GM13977 (cell line): ENCODE measurements at places on chromosomes 16 and 17.

DNA sequence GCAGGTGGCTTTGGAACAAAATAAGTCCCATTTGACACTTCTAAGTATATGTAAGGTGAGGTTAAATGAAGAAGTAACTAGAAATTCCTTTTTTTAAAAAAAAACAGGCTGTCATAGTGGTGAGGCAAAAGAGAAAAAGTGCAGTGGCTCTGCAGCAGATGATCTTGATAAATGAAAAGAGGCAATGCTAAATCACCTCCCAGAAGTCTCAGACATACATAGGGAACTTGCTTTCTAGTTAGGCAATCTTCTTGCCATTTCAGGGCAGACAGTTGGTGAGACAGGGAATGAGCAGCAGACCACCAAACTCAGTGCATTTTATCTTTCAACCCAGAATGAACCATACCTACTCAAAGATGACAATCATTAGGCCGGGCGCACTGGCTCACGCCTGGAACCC, 90.8 kb downstream of the MYO1D start:
- DNase-seq = no peak

GRCh38 chr16:66275775-66276428, 90.6 kb upstream of the CDH5 start:
- peak; percentile 47 for DNase-seq

DNA sequence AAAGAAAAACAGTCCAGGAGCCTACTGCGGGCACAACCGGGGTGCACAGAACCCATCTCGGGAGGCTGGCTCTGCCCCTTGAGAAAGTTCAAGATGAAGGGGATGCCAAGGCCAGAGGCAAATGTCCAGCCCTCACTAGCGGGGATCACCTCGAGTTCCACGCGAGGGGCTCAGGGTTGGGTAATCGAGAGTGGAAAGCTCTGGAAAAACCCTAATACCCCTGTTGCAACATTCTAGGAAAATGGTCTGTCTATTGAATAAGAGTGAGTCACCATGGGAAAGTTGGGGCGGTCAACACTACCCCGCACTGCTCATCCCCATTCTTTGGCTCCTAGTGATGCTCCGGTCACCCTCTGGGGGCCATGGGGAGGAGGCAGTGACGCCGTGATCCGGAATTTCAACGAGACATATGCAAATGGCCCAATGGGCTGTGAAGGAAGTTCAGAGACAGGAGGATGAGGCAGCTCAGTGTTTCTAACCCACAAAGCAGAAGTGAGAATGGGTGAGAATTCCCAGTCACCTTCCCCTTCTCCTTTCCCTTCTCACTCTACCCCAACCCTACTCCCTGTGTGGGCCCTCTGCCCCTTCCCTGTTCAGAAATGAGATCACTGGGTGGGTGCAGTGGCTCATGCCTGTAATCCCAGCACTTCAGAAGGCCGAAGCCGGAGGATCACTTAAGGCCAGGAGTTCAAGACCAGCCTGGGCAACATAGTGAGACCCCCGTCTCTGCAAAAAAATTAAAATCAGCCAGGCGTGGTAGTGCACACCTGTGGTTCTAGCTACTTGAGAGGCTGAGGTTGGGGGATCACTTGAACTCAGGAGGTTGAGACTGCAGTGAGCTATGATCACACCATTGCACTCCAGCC, 22.4 kb downstream of the SOCS3 start:
- peak; percentile 75 for DNase-seq

- DNase-seq = no peak
These were observed 163.3 kb upstream of the PLCG2 start for GRCh38 chr16:81615833-81616232.

DNA sequence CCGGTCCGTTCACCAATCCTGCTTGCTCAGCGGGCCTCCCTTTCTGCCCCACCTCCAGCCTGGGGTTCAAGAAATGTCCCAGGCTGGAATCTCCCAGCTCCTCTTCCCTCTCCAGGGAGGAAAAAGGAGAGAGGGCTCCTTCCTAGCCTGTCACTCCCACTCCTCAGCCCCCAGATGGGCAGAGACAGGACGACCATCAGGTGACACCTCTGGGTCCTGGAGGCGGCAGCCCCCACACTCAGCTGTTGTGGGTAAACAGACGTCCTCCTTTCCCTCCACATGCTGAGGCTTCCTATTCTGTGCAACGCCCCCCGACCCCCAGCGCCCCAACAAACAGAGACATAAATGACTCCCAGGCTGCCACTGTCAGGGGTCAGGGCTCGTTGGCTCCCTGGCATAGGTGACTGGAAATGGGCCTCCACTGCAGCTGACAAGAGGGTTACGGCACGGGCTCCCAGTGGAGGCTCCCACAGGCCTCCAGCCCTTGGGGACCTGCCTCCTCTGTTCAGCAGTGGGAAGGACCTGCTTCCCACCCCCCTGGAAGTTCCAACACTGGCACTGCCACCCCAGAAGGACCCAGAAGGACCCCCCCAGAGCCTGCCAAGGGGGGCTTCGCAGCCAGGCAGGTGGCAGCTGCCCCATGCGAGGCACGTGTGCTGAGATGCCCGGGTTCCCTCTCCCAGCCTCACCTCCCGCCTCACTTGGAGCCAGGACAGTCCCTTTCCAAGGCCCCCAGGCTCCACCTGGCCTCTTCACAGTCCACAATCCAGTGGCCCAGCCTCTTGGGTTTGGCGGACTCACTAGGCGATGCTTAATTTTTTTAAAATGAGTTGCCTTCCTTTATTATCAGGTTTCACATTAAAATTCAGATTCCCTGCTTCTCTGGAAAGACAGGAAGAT, 232.3 kb downstream of the KATNIP start:
- DNase-seq = no peak

GRCh38 chr16:51449441-51449840, 298.4 kb upstream of the SALL1 start:
- DNase-seq = no peak

- DNase-seq = no peak
These were observed 174.0 kb upstream of the CIBAR2 start for GRCh38 chr16:85286066-85286831.

DNA sequence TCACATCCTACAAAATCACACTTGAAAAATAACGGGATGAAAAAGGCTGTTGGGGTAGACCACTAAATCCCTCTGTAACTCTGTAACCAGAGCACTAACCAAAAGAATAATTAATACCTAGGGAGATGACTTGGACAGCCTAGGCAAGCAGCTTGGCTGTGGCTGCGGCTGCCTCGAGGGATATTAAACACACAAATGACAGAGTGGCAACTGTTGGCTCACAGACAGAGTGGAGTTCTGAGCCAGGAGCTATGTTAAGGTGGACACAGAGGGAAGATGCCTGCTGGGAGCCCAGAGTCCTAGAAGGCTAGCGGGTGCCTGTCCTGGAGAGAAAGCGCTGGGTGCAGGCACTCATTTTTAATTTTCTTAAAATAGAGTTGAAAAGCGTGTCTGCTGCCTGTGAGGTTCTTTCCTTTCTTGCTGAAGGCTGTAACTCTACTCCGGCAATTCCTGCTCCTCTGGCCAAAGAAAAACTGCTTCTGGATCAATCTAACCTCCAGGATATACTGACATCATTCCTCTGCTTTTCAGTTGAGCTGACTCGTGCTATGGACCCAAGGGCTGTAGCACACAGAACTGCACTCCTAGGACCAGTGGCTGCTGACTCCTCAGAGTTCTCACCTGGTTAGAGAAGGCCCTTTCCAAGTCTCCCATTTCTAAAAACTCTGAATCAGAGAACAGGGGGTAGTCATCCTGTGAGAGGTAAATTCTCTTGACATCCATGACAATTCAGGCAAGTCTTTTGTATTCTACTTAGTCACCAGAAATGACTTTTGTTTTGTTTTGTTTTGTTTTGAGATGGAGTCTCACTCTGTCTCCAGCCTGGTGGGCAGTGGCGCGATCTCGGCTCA, 147.9 kb downstream of the STX8 start:
- no peak for DNase-seq

DNA sequence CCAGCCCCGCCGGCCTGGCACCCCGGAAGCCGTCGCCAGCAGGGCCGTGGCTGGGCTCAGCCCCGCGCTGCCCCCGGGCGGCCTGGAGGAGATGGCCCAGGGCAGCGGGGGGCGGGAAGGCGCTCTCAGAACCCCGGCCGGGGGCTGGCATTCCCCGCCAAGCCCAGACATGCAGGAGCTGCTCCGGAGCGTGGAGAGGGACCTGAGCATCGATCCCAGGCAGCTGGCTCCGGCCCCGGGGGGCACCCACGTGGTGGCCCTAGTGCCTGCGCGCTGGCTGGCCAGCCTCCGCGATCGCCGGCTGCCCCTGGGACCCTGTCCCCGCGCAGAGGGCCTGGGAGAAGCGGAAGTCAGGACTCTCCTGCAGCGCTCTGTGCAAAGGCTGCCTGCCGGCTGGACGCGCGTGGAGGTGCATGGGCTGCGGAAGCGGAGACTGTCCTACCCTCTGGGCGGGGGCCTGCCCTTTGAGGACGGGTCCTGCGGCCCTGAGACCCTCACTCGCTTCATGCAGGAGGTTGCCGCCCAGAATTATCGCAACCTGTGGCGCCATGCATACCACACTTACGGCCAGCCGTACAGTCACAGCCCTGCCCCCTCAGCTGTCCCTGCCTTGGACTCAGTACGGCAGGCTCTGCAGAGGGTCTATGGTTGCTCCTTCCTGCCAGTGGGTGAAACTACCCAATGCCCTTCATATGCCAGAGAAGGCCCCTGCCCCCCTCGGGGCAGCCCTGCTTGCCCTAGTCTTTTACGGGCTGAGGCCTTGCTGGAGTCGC, 551 bp downstream of the WDR81 start:
- no peak for DNase-seq

DNA sequence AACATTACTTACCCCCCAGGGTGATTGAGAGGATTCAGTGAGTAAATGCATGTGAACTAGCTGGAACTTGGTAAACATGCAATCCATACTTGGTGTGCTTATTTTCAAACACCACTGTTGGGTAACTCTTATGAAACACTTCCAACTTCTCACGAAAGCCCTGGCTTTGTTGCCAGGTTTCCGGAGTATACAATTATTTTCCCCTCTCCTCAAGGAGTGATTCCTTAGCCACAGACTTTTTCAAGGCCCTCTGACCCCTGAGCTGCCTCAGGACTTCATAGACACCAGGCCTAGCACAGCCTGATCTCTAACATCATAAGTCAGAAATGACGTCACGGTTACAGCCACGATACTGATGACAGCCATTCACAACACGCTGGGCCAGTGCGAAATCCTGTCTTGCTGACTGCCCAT, 27.6 kb downstream of the HSD17B2 start:
- no peak for DNase-seq

DNA sequence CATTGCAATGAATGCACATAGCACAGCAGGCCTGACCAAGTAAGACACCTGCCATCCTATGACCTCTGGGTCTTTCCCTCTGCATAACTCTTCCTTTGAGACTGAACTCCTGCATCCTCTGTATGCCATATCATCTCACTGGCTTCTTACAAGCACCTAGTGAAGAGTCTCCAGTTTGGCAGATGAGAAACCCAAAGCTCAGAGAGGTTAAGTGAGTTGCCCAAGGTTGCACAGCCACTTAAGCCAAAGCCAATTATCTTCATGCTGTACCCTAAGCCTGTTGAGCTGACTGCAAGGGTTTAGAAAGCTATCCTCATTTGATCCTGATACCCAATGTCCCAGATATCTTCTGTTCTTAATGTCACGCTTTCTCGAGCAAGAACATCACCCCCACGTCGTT, 35.2 kb downstream of the TMEM186 start:
- DNase-seq = no peak

GRCh38 chr16:24540602-24541210, 1.3 kb downstream of the RBBP6 start:
- peak; percentile 33 for DNase-seq

- no peak for DNase-seq
These were observed 723 bp downstream of the TMEM186 start for GRCh38 chr16:8796469-8797363.

GRCh38 chr17:6269478-6269877, 165.4 kb downstream of the AIPL1 start:
- peak; percentile 37 for DNase-seq

- no peak for DNase-seq
These were observed 89.7 kb downstream of the MGAT5B start for GRCh38 chr17:76957678-76958464.

GRCh38 chr17:30422171-30422570, 43.4 kb downstream of the CPD start:
- no peak for DNase-seq

- DNase-seq = no peak
These were observed 57.1 kb downstream of the HELZ start for GRCh38 chr17:67187927-67188326.

DNA sequence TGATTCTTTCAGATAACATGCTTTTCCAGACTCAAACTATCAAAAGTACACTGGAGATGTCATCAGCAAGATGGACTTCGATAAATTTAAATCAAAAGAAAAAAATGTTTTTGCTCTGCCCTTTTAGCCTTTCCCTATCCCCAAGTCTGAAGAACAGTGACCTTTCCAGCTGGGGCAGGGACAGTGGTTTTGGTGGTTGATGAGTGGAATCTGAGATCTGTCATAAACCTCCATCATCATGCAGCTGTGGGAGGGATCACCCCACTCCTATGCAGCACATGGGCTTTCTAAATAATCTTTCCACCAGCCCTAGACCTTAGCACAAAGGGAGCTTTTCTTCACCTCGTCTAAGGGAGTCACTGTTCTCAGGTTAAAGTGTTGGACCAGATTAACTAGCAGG, 869.5 kb upstream of the SOX9 start:
- DNase-seq = no peak

GRCh38 chr16:87271256-87271655, 45.9 kb downstream of the C16orf95 start:
- no peak for DNase-seq

DNA sequence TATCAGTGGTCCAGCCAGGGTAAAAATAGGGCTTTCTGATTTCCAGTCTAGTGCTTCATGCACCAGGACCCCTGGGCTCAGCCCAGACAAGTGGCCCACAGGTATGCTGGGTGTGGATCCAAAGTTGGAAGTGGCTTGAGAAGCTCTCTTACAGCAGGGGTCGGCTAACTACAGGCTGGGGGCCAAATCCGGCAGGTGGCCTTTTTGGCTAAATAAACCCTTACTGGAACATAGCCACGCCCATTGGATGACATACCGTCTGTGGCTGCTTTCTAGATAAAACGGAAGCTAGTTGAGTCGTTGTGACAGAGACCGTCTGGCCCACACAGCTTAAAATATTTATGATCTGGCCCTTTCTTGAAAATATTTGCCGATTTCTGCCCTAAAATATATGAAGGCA, 119.0 kb upstream of the CDC42EP4 start:
- DNase-seq = no peak

DNA sequence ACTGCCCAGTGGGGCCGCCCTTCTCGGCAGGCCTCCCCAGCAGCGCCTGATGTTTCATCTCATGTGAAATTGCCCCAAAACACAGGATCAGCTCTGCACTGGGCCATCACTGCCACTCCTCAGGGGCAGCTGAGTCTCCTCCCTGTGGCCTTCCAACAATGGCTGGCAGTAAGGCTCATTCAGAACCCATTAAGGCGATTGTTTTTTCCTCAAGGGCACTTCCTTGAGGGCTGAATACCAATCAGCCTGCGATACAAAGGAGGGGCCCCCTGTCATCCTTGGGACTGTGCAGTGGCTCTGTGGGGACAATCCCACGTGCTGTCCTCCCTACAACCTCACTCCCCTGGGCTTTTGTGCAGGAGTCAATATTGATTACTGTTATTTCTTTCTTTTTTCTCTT, 47.5 kb downstream of the XYLT1 start:
- no peak for DNase-seq
